ENCODE measurements at places on chromosomes 1 and 21.

- no peak for DNase-seq
Measured at GRCh38 chr1:31377364-31377863, 4.5 kb upstream of the FABP3 start.

DNA sequence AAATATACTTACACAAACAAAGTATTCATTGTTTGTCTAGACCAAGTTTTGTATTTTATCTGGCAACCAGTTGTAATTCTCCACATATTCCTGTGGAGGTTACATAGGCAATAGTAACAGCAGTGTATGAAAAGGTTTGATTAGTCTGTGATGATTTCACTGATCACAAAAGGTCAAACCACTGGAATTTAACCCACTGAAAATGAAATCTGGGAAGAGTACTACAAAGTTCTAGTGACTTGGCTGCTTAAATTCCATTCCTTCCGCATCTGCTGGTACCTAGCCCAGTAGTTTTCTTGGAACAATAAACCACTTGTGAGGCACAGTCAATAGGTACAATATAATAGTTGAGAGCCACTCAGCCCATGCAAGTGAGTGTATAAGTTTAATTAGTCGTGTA, 205.4 kb downstream of the NFIA start:
- DNase-seq = no peak

DNA sequence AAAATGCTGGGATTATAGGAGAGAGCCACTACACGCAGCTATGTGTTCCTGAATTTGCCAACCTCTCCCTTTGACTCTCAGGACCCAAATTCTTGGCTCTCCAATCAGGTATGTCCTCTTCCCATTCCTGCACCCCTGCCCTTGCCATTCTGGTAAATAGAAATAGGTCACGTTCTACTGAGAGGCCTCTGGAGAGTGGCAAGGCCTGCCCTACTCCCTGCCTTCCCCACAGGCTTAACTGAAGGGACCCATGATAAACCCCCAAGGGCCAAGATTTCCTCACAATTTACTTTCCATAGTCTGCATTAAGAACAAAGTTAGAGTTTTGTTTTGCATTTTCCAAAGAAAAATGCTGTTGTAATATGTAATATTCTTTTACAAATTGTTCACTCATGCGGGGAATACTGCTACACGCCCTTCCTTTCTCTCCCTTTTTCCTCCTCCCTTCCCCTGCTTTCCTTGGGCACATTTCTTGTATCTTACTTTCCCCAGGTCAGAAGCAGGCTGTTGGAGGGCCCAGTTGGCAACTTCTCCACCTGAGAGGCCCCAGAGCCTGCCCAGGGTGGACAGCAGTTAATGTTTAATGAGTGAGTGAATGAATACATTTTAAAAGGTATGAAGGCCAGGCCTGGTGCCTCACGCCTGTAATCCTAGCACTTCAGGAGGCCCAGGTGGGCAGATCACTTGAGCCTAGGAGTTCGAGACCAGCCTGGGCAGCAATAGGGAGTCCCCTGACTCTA, 33.9 kb upstream of the PUM1 start:
- DNase-seq = no peak

DNA sequence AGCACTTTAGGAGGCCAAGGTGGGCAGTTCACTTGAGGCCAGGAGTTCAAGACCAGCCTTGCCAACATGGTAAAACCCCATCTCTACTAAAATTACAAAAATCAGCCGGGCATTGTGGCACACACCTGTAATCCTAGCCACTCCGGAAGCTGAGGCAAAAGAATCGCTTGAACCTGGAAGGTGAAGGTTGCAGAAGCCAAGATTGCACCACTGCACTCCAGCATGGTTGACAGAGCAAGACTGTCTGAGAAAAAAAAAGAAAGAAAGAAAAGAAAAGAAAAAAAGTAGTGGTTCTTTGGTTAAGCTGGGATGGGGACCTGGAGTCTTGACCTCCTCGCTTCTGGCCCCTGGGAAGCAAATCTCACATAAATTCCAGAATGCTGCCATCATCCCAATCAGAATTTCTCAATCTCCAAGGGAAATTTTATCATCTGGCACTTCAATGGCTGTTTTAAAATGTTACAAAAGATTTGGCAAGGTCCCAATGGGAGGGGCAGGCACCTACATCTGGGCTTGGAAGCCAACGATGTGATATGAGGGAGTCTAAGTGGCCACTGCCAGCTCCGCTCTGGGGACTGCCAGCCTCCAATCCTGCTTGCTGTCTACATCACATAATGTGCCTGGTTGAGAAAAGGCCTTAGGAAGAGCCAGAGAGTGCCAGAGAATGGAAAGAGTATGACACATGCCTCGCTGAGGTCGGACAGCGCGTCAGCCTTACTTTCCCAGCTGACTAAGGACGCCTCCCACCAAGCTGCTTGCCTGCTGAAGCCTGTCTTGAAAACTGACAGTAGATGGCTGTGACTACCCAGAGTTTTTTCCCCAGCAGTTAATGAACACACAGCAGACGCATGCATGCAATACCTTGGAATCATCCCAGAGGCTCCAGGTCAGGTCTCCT, 42.1 kb upstream of the SRP9 start:
- peak; percentile 41 for DNase-seq

GRCh38 chr21:18253799-18254198, 9.2 kb downstream of the CHODL start:
- DNase-seq = no peak

DNA sequence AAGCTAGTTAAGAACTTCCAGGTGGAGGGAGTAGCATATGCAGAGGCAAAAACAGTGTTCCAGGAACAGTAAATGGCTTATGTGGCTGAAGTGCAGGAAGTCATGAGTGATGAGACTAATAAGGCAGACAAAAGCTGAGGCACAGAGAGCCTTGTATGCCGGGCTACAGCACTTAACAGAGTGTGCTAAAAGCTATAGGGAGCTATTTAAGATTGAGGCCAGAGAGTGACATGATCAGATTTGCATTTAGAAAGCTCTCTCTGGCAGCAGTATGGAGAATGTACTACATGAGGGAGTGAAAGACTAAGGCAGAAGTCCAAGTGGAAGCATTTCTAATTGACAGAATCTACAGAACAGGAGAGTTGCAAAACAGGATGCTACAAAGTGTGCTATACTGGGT, 38.6 kb downstream of the WASF2 start:
- no peak for DNase-seq

GRCh38 chr1:79113836-79114235, 107.3 kb upstream of the ADGRL4 start:
- no peak for DNase-seq

DNA sequence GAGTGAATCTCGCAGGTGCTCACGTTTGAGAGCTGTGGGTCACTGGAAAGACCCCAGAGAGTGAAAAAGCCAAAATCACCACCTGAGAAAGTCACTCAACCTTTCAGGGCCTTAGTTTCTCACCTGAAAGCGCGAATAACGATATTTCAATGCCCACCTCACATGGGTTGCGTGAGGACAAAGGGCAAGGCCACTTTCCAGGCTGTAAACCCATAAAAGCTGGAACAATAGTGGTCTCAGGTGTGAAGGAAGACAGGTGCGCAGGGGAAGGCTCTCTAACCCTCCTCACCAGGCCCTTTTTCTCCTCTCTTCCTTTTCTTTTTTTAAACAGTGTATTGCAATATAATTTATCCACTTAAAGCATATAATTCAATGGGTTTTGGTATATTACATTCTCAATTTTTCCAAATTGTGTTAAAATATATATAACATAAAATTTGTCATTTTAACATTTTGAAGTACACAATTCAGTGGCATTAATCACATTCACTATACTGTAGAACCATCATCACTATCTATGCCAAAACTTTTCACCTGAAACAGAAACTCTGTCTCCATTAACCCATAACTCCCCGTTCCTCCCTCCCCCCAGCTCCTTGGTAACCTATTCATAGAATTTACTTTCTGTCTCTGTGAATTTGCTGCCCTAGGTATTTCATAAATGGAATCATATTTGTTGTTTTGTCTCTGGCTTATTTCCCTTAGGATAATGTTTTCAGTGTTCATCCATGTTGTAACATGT, 118.4 kb upstream of the TNR start:
- no peak for DNase-seq

- no peak for DNase-seq
Measured at GRCh38 chr1:75237316-75237715, 103.1 kb downstream of the LHX8 start.

GRCh38 chr1:27161594-27161993, 6.7 kb upstream of the SLC9A1 start:
- DNase-seq = no peak

DNA sequence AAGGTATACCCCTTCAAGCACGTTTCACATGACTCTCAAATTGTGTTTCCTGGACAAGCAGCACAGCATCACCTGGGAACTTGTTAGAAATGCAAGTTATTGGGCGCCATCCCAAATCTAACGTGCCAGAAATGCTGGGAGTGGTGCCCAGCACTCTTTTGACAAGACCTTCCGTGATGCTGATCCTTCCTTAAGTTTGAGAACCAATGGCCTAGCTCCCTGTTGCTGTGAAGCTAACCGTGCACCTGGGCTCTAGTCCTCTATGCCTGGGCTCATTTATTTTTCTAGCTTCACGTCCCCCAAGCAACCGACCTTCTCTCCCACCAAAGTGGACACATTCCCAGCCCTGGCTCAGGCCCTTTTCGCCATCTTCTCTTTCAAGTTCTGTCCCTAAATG, 4.3 kb downstream of the BEST4 start:
- DNase-seq = no peak

DNA sequence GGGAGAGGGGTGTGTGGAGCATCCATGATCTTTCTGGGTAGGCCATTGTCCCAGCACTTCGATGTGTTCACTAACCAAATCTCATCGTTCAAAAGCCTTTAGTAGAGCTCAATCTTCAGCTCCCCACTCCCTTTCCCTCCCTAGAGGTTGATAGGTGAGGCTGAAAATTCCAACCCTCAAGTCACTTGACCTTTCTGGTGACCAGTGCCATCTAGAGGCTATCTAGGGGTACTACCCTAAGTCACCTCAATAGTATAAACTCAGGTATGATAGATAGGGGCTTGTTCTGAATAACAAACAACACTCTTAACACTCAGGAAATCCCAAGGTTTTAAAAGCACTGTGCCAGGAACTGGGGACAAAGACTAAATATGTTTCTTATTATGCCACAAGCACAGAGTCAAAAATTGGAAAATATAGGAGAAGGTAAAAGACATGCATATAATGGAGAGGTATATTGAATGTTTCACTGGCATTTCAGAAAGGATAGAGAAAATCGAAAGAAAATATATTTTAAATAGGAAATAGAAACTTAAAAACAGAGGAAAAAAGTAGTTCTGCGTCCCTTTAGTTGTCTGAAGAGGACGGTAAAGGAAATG, 42.9 kb upstream of the CD53 start:
- no peak for DNase-seq

- DNase-seq = no peak
Measured at GRCh38 chr21:35079181-35079580, 30.1 kb upstream of the RUNX1 start.

GRCh38 chr1:45071567-45071966, 59.5 kb downstream of the UROD start:
- DNase-seq = no peak

- DNase-seq = no peak
Measured at GRCh38 chr1:119435052-119435451, 20.1 kb downstream of the HSD3B2 start.

GRCh38 chr1:154808261-154808908, 61.7 kb downstream of the KCNN3 start:
- DNase-seq = no peak

GRCh38 chr1:106785176-106785575, 271.3 kb upstream of the PRMT6 start:
- DNase-seq = no peak

GRCh38 chr1:50175719-50176639, 67.3 kb downstream of the ELAVL4 start:
- no peak for DNase-seq

DNA sequence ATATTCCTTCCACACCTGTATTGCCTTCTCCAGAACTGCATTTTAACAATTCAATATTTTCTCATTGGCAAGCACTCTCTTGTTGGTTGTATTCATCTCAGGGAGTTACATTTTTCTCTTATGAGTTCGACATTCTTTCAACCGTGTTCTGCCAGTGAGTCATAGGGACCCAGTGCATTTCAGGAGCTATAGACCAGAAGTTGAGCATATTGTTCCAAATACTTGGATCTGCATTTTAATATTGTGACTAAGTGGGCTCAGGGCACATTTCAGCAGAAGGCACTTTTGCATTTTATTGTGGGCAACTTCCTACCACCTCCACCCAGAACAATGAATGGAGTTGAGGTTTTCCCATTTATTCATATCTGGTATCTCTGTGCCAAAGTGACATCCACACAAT, 132.8 kb downstream of the TNFSF18 start:
- no peak for DNase-seq

- no peak for DNase-seq
Measured at GRCh38 chr1:15941899-15942660, 33.8 kb downstream of the ZBTB17 start.

- no peak for DNase-seq
Measured at GRCh38 chr21:38688068-38688467, 117.7 kb upstream of the ETS2 start.

DNA sequence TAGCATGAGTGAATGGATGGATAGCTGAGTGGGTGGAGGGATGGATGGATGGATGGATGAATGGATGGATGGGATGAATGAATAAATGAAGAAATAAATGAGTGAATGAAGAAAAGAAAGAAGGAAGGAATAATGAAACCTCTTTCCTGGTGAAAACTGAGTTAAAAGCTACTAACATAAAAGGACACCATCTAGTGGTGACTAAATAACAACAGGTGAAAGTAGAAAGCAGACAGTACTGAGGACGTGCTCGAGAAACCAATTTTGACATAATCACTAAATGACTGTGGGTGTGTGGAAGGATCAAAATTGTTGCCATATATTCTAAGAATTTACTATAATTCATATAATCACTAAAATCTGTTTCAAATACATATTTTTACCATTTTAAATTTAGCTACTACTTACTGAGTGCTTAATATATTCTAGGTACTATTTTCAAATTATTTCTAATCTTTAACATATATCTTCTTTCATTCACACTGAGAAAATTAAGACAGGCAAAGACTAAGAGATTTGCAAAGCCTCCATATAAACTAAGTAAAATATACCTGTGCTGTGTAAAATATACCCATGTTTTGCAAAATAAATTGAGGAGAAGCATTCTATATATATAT, 522.9 kb downstream of the LRRIQ3 start:
- no peak for DNase-seq

All from omental fat pad (tissue), 4 donors.